ENCODE measurements at places on chromosomes 6 and 20. TPM values are rescaled to one million over a fixed set of nuclear protein-coding genes. Genes with fewer than 3 reads are reported as not detected.

Gene VIP
- 1.2 TPM for total RNA-seq

Gene TINAG
- not detected for total RNA-seq

Gene OPN5
- total RNA-seq = not detected

Gene PRPH2
- total RNA-seq = 0.90 TPM

Gene GTSF1L
- total RNA-seq = not detected

DNA sequence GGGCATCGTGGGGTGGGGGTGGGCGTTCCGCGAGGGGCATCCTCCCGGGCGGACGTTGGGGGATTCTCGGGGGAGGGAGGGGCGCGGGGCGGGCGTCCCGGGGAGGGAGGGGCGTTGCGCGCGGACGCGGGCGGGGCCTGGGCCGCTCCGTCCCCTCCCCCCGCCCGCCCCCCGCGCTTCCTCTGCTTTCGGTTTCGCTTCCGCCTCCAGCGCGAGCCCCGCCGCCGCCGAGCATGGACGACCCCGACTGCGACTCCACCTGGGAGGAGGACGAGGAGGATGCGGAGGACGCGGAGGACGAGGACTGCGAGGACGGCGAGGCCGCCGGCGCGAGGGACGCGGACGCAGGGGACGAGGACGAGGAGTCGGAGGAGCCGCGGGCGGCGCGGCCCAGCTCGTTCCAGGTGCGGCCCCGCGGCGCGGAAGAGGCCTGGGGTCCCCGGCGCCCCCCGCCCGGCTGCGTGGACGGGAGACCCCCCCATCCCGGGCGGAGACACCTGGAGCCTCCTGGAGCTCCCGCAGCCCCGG, at the start of gene OGFR:
TSS of gene OGFR (plus strand) at position 209 of the 528 bp plus-strand sequence. CDS start at position 234, 25 bp downstream.
- no peaks in the 10 kb centered on the region for H3K27me3 ChIP-seq
- no peak for DNase-seq
- peak within 1 kb of the TSS; percentile 97 for H3K4me3 ChIP-seq
- H3K27ac ChIP-seq = peak within 1 kb of the TSS; percentile 89

GRCh38 chr20:54122189-54122588, 51.6 kb downstream of the CYP24A1 start:
- H3K4me1 ChIP-seq = no peaks in the 10 kb centered on the region
- no peaks in the 10 kb centered on the region for H3K27me3 ChIP-seq
- no peak overlapping the region for H3K27ac ChIP-seq

GRCh38 chr20:19748681-19749080, 9.4 kb upstream of the RIN2 start:
- H3K36me3 ChIP-seq = no peaks in the 10 kb centered on the region
- no peaks in the 10 kb centered on the region for H3K27me3 ChIP-seq
- no peak for DNase-seq
- no peak overlapping the region for H3K4me3 ChIP-seq
- H3K4me1 ChIP-seq = no peaks in the 10 kb centered on the region
- no peak overlapping the region for H3K27ac ChIP-seq

- DNase-seq = no peak
- H3K27ac ChIP-seq = no peak overlapping the region
- H3K4me3 ChIP-seq = no peak overlapping the region
- H3K36me3 ChIP-seq = no peaks in the 10 kb centered on the region
- H3K27me3 ChIP-seq = no peaks in the 10 kb centered on the region
Measured at GRCh38 chr6:39281312-39281980, 32.8 kb downstream of the KCNK17 start.

- H3K36me3 ChIP-seq = peaks cover 2% of the 10 kb centered on the region
- H3K27me3 ChIP-seq = no peaks in the 10 kb centered on the region
- no peak overlapping the region for H3K4me3 ChIP-seq
- DNase-seq = no peak
Measured at GRCh38 chr6:167000759-167001158, 1.6 kb downstream of the CEP43 start.

DNA sequence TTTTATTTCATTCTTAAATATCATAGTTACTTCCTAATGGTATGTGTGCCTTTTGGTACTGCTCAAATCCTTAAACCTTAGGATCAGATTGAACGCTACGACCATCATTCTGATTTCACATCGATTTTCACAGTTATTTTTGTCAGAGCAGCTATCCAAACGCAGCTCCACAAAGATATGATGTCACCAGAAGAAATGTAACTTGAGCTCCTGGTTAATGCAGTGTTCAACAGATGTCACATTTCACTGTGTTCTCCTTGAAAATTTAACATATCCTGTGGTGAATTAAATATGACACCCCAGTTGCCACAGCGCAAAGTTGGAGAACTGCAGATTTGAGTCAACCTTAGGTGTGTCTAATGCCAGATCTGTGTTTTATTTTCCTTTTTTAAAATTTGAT, 81.4 kb downstream of the CTNNBL1 start:
- peaks cover 10% of the 10 kb centered on the region for H3K36me3 ChIP-seq
- peaks cover 5% of the 10 kb centered on the region for H3K4me1 ChIP-seq
- H3K4me3 ChIP-seq = no peak overlapping the region
- no peak overlapping the region for H3K27ac ChIP-seq
- H3K27me3 ChIP-seq = no peaks in the 10 kb centered on the region

GRCh38 chr6:154509421-154510143, 903 bp downstream of the CNKSR3 start:
- no peaks in the 10 kb centered on the region for H3K27me3 ChIP-seq
- H3K4me3 ChIP-seq = peak overlapping the region; percentile 85
- H3K27ac ChIP-seq = peak overlapping the region; percentile 96
- no peaks in the 10 kb centered on the region for H3K4me1 ChIP-seq
- DNase-seq = peak; percentile 61

DNA sequence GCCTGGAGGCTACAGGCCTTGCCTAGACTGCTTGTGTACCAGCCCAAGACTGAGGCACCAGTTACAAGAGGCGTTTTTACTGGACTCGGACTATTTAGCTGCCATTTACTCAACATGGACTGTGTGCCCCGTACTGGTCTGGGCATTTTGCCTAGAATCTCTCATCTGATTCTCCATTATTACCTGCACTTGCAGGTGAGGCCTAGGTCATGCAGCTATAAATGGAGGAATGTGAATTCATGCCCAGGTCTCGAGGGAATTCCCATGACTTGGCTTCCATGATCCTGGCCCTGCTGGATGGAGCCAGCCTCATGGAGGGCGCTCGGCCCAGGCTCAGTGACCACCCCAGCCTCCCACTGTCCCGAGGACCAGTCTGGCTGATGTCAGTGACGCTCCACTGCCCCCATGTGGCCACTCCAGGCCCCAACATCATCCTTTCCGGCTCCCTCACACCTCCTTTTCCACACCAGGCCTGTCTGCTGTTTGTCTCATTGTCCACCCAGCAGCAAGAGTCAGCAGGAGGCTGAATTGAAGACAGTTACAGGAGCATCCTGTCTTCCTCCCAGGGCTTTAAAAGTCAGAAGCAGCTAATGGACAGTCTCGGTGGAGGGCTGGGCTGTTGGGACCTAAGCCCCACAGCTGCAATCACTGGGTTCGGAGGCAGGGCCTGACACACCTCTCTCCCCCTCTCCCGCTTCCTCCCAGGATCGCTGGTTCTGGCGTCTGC, 8.7 kb downstream of the MMP24OS start:
- no peak overlapping the region for H3K4me3 ChIP-seq
- H3K36me3 ChIP-seq = peaks cover 28% of the 10 kb centered on the region
- no peak for DNase-seq
- H3K27ac ChIP-seq = no peak overlapping the region
- H3K4me1 ChIP-seq = peaks cover under 1% of the 10 kb centered on the region

DNA sequence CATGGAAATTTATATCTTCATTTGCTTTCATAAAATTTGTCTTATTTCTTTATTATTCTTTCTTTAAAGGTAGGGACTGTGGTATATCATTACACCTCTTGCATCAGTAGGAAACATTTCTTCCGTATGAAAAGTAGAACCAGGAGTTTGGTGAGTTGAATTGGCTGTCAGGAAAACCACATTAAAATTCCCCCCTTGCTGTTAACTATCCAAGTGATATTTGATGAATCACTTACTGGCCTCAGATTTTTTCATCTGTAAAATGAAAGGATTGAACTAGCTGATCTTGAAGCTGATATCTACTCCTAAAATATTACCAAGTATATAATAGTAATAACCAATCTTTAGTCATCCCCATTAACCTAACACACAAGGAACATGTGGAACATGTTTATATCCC, 460.9 kb downstream of the GJA1 start:
- H3K27me3 ChIP-seq = no peaks in the 10 kb centered on the region
- H3K4me1 ChIP-seq = no peaks in the 10 kb centered on the region
- H3K4me3 ChIP-seq = no peak overlapping the region
- no peaks in the 10 kb centered on the region for H3K36me3 ChIP-seq
- no peak for DNase-seq
- H3K27ac ChIP-seq = no peak overlapping the region

DNA sequence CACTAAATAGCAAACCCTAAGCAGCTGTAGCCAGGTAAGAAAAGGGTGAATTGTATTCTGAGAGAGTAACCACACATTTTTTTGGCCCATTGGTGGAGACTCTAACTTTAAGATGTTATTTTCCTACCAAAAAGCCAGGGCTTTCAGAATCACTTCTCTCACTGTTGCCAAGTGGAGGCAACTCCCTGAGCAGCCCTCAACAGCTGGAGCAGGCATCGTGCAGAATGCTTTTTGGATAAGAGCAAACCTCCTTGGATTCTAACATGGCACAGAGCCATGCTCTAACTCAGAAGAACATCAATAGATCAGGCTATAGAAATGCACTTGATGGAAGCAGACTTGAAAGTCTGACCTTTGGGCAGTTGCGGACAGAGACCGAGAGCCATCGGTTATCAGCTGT, 722.2 kb upstream of the CHD6 start:
- DNase-seq = no peak
- H3K4me1 ChIP-seq = no peaks in the 10 kb centered on the region
- H3K36me3 ChIP-seq = no peaks in the 10 kb centered on the region
- H3K27me3 ChIP-seq = no peaks in the 10 kb centered on the region
- no peak overlapping the region for H3K4me3 ChIP-seq
- H3K27ac ChIP-seq = no peak overlapping the region

GRCh38 chr20:52372169-52372568, 180.6 kb upstream of the ZFP64 start:
- H3K27ac ChIP-seq = no peak overlapping the region
- H3K4me3 ChIP-seq = no peak overlapping the region
- no peak for DNase-seq

- H3K36me3 ChIP-seq = no peaks in the 10 kb centered on the region
- DNase-seq = no peak
- H3K4me3 ChIP-seq = no peak overlapping the region
- no peaks in the 10 kb centered on the region for H3K27me3 ChIP-seq
- H3K27ac ChIP-seq = no peak overlapping the region
Measured at GRCh38 chr6:149340200-149340599, 22.7 kb downstream of the TAB2 start.

GRCh38 chr20:8376940-8377339, 244.9 kb downstream of the PLCB1 start:
- no peaks in the 10 kb centered on the region for H3K4me1 ChIP-seq
- H3K4me3 ChIP-seq = no peak overlapping the region
- no peaks in the 10 kb centered on the region for H3K36me3 ChIP-seq
- no peaks in the 10 kb centered on the region for H3K27me3 ChIP-seq

GRCh38 chr6:159098636-159099106, 53.9 kb upstream of the TAGAP start:
- H3K27ac ChIP-seq = no peak overlapping the region
- no peaks in the 10 kb centered on the region for H3K27me3 ChIP-seq
